ENCODE measurements at places on chromosomes 3 and 15.

GRCh38 chr15:46059921-46060594 lies 425.2 kb downstream of the SQOR start:
- no peak for DNase-seq

DNA sequence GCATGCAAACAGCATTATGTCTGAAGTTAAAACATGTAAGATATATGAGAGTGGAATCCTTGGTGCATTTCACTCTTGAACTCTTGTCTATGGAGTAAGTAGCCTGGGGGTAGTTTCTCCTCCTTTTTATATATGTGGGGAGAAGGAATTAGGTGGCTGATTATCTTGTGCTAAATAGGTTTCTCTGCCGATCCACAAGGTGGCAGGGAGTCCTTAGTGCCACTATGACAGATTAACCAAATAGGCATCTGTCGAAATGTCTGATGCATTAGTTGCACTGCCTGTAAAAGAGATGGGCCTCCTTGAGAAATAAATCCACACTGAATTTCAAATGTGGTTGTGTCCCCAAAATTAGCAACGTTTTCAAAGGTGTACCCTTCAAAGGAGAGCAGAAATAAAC lies 170.1 kb downstream of the CNTN4 start:
- no peak for DNase-seq

DNA sequence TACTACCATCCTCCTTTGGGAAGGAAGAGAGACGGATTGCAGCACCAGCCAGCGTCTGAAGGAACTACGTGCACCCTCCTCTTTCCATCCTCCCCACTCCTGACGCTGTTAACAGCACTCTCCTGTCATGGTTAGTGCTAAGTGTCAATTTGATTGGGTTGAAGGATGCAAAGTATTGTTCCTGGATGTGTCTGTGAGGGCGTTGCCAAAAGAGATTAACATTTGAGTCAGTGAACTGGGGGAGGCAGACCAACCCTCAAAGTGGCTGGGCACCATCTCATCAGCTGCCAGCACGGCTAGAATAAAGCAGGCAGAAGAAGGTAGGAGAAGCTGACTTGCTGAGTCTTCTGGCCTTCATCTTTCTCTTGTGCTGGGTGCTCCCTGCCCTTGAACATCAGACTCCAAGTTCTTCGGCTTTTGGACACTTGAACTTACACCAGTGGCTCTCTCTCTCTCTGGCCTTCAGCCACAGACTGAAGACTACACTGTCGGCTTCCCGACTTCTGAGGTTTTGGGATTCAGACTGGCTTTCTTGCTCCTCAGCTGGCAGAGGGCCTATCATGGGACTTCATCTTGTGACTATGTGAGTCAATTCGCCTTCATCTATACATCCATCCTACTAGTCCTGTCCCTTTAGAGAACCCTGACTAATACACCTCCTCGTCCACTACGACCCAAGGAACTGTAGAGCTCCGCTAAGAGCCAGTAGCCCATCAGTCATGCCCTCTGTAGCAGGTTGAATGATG lies 128.2 kb upstream of the HES1 start:
- DNase-seq, result no peak

DNA sequence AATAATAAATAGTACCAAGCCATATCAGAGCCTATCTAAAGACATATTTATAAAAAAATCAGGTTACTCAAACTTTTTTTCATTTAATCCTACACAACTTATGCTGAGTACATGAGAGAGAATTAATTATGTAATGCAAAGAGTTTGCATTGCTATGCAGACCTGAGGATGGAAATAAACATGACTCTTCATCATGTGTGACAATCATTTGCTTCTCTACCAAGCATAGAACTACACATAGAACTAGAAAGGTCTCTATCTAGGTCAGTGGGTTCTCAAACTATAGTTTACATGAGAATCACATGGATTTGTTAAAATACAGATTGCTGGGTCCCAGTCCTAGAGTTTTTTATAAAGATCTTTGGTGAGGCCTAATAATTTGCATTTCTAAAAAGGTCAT lies 86.8 kb downstream of the GBE1 start:
- no peak for DNase-seq

GRCh38 chr3:139230391-139230790 lies 113.4 kb upstream of the MRPS22 start:
- DNase-seq, result no peak

- no peak for DNase-seq
These were observed at the start of gene LRRC15 for GRCh38 chr3:194369522-194370279. TSS of gene LRRC15 (minus strand) at chr3:194369743. CDS start at chr3:194361043, 8,700 bp downstream.

- DNase-seq, result no peak
These were observed 139.1 kb downstream of the DNAJB8 start for GRCh38 chr3:128327606-128328031.
